ENCODE measurements at places on chromosomes 1 and 21.

DNA sequence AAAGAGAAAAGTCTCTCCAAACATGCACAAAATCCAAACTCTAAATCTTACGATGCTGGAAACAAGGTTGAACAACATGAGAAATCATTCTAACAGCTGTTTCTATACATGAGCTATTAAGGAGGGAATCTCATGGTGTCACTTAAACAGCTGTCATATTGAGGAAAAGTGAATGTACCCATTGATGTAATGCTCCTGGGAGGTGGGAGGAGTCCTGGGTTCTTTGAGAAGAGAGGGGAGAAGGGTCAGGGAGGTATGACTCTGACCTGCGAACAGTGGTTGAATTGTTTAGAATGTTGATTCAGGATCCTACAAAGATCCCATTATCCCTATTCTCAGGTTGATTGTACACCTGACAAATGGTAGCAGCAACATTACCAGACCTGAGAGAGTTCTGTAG lies 49.3 kb downstream of the ZC3H11B start:
- no peak for DNase-seq

GRCh38 chr1:107927820-107928219 lies 37.2 kb downstream of the VAV3 start:
- no peak for DNase-seq

- DNase-seq, result no peak
Measured at GRCh38 chr1:107247679-107248078, 106.8 kb downstream of the NTNG1 start.

GRCh38 chr21:46437096-46437498 lies 21.6 kb upstream of the DIP2A start:
- DNase-seq, result no peak

- DNase-seq, result no peak
Measured at GRCh38 chr1:98177751-98178150, 256.9 kb upstream of the DPYD start.

GRCh38 chr1:21872445-21873079 lies 60.5 kb downstream of the LDLRAD2 start:
- no peak for DNase-seq

- no peak for DNase-seq
Measured at GRCh38 chr1:213119794-213120193, 68.8 kb downstream of the RPS6KC1 start.

GRCh38 chr1:165381745-165382505 lies 25.4 kb upstream of the LMX1A start:
- DNase-seq, result no peak

GRCh38 chr1:11558871-11559590 lies 80.1 kb downstream of the DISP3 start:
- DNase-seq, result no peak

GRCh38 chr1:176996456-176997090 lies 167.9 kb downstream of the ASTN1 start:
- DNase-seq, result no peak

DNA sequence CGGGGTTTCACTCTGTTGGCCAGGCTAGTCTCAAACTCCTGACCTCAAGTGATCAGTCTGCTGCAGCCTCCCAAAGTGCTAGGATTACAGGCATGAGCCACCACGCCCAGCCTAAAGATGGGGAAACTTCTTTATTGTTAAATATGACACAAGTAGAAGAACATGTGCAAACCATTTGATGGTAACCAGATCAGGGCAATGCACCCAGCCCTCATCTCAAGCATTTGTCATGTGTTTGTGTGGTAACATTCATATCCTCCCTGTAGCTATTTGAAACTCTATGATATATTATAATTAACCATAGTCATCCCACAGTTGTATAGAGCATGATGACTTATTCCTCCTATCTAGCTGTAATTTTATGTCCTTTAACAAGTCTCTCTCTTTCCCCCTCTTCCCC lies 119.5 kb upstream of the TMPRSS2 start:
- DNase-seq, result no peak

DNA sequence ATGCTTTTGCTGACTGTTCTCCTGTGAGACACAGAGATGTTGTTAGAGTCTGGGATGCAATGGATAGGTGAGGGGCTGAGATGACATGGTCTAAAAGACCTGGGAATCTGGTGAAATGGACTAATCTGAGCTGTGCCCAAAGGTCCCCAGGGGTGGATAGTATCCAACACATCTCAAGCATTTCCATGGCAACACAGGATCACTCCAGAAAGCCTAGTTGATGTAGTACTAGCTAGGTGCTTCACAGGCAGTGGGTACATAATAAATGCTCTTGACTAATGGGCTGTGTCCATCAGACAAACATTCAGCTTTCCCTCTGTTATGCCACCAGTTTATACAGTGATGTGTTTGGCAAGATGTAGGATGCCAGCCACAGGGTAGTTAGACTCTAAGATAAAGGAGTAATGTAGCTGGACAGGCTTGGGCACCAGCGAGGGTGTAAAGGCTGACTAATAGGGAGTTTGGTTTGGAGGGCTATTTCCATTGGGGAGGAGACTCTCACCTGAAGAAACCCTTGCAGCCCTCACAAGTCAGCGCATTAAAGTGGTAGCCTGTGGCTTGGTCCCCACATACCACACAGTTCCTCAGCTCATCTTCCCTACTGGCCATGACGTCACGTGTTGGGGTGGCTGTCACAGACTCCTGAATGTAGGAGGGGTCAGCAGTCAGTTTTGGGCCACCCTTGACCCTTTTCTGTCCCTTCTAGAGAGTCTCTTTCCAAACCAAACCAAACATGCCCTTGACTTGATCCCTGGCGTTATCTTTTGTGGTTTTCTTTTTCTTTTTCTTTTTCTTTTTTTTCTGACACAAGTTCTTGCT lies 1.8 kb downstream of the NR1I3 start:
- no peak for DNase-seq

DNA sequence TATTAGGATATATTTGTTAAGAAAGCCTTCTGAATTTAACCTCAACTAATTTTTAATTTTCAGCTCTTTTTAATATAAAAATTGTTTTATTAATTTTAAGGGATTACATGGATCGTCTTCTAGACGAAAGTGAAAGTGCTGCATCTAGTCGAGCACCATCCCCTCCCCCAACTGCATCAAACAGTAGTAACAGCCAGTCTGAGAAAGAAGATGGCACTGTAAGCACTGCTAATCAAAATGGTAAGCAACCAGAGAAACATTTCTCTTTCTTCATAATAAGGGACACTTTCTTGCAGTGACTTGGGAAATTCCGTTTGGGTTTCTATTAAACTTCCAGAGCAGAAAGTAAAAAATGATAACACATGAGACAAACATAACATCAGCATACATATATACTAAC lies 56.9 kb downstream of the MIER1 start:
- DNase-seq, result no peak

DNA sequence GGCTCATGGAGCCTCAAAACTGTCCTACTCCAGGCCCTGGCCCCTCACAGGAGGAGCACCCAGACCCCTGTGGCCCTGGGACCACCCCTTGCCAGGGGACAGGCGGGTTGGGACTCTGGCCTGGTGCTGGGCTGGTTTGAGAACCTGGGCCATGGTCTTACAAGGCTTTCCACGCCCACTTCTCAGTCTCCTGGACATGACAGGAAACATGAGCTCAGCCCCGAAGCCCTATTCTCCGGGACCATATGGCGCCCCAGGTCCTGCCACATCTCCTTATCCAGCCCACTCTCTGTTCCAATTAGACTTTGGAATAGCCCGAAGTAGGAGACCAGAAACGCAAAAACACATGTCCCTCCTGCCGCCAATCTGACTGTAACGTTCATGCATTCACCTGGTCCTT lies 47.9 kb downstream of the KCNAB2 start:
- no peak for DNase-seq

GRCh38 chr1:24635195-24635843 lies 7.8 kb upstream of the SRRM1 start:
- DNase-seq, result peak; percentile 71

- DNase-seq, result no peak
Measured at GRCh38 chr1:206949208-206949607, 2.9 kb upstream of the PIGR start.

DNA sequence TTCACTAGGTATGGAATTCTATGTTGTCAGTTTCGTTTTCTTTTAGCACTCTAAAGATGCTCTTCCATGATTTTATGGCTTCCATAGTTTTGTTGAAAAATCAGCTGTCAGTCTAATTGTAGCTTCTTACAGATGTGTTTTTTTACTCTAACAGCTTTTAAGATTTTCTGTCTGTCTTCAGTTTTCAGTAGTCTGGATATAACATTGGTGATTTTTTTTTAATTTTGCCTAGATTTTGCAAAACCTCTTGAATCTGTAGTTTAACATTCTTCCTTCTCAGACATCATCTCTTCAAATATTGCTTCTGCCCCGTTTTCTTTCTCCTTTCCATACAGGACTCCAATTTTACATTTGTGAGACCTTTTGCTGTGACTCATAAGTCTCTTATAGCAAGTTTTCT lies 17.9 kb upstream of the DYRK1A start:
- no peak for DNase-seq

DNA sequence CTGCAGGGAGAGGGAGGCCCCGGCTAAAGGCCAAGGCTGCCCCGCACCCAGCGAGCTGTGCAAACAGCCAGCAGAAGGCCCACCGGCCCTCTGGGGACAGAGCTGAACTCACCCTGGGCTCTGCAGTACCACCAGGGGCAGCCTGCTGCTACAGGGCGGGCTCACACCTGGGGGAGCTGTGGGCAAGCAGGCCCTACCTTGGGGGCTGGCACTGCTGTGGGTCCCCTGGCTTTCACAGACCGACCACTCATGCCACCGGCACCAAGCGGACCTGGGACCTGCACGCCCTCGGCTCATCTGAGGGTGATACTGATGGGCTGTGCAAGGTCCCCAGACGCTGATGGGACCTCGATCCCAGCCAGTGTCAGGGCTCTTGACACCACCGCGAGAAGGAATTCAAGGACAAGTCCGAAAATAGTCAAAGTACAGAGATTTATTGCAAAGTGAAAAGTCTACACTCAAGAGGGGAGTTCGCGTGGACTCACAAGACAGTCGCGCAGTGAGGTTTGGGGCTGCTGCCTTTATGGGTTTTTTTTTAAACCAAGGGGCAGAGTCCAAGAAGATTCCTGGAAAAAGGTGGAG lies 61.0 kb upstream of the ADARB1 start:
- no peak for DNase-seq

GRCh38 chr1:62891956-62892562 lies 108.1 kb downstream of the ATG4C start:
- no peak for DNase-seq

GRCh38 chr1:22043198-22043769 lies 9.2 kb upstream of the CDC42 start:
- DNase-seq, result no peak

GRCh38 chr1:182098301-182098700 lies 36.8 kb upstream of the ZNF648 start:
- no peak for DNase-seq

GRCh38 chr21:46411236-46411635 lies 47.5 kb upstream of the DIP2A start:
- no peak for DNase-seq

DNA sequence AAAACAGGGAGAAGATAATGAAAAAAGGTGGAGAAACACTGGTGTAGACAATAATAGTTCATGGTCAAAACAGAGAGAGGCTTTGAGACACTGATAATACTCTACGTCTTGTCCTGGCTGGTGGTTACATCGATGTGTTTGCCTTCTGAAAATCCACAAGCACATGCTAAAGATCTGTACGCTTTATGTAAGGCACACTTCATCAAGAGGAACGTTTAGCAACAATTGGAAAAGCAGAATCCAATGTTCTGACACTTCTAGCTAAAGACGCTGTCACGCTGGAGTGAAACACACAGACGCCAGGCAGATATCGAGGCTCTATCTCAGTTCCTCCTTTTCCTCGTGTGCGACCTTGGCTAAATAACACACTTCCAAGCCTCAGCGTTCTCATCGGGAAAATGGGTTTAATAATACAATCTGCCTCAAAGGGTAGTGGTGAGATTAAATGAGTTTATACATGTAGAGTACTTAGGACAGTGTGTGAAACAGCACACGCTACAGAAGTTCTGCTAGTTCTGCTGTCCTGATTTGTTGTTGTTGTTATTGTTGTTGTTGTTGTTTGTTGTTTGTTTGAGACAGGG lies 386.1 kb downstream of the SETD4 start:
- no peak for DNase-seq

- no peak for DNase-seq
Measured at GRCh38 chr1:38570657-38570975, 289.0 kb downstream of the RRAGC start.

DNA sequence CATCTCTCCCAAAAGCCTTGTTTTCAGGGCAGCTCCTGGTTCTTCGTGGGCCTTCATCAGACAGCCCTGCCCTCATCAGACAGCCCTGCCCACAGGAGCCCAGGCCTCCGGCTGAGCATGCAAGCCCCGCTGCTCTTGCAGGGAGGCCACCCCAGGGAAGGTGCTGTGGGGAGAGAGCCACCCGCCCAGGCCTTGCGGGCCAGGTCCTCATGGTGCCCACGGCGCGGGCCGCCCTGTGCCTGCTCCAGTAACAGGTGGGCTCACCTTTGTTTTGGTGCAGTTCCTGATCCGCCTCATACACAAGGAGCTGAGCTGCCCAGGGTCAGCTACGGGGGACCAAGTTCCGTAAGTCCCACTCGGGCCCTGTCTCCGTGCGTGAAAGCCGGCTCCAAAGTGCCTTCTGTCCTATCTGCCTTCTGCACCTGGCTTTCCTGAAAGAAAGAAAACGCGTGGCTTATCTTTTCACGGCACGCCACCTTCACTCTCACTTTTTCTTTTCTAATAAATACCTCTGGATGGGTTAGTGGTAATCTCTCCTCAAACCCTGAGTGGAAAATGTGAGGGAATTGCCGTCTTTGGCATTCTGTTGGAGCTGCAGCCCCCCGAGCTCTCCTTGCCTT lies 65.9 kb downstream of the SLC37A1 start:
- no peak for DNase-seq

DNA sequence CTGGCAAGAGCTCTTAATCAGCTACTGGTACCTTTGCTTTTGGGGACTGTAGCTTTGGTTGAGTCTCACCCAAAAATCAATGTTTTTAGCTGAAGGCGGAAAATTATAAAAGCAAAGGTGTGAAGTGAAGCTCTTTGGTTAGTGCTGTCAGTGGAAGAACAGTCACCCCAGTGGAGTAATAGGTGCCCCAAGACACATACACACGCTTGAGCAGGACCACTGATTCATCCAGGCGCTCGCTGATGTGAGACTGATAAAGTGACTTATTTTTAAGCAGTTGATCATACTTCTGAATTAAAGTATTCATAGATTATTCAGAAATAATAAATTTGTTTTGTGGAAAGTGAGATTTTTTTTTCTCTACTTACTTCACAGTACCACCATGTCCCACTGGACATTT lies 37.1 kb downstream of the TGFB2 start:
- DNase-seq, result no peak

GRCh38 chr1:85453640-85454194 lies 11.2 kb downstream of the DDAH1 start:
- no peak for DNase-seq
